Activated CD8-positive, alpha-beta memory T cell treated with anti-CD3 and anti-CD28 coated beads for 1 hour (primary cell): ENCODE measurements at places on chromosomes 7 and 10.

DNA sequence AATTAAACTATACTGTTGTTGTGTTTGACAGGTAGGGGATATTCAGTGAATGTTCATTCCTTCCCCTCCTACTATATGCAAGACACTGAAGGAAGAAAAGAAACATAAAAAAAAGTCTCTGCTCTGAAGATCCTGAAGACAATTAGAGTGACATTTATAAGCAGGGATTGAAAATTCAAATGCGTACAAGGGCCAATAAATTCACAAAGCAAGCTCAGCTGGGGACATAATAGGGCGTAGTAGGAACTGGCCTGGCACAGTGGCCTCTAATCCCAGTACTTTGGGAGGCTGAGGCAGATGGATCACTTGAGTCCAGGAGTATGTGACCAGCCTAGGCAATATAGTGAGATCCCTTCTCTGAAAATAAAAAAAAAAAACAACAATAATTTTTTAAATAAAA, 104.9 kb upstream of the KMT2E start:
- no peak for DNase-seq

DNA sequence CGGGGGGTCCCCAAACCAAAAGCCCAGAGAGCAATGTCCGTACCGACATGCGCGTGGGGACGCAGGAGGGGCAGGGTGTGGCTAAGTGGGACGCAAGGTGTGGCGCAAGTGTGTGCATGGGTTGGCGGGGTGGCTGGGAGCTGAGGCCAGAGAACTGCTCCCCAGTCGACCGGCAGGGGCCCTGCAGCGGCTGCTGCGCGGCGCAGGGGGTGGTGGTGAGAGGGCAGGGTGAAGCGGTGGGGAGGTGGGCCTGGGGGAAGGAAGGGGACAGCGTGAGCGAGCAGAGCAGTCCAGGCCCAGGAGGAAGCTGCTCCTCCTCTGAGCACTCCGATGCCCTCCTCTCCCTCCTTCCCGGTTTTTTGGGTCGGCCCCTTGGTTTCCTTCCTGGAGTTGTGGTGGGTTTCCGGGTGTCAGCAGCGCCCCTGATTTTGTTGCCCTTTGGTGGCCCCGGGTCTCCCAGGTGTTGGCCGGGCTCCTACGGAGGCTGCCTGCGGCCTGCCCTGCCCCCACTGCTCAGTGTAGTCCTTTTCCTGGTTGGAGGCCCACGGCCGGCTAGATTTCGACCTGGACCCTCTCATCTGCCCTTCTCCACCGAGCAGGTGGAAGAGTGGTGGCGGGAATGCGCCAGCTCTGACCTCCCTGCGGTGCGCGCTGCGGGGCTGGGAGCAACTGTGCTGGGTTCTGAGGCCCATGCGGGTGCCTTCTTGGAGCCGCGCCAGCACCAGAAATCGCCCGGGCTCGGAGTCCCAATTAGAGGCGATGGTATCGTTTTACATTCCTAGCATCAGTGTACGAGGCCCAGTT, 40.5 kb upstream of the COMTD1 start:
- no peak for DNase-seq

- DNase-seq = no peak
Measured at GRCh38 chr10:18424200-18424599, 227.2 kb downstream of the NSUN6 start.

- no peak for DNase-seq
Measured at GRCh38 chr10:48639632-48640031, 34.8 kb upstream of the ARHGAP22 start.

DNA sequence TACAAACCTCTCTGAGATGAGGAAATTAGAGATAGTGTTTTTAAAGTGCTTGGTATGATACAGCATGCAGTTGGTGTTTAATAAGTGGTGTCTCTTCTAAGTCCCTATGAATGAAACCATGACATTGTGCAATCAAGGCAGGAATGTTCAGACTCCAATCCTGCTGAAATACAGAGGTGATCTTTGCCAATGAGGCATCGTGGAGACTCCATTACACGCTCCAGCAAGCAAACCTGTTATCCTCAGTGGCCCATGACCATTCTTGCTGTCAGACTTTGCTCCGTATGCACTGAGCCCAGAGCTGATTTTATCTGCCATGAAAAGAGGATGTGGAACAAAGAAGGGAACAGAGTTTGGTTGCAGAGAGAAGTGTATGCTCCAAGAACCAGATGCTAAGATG, 47.3 kb downstream of the CDHR3 start:
- no peak for DNase-seq

DNA sequence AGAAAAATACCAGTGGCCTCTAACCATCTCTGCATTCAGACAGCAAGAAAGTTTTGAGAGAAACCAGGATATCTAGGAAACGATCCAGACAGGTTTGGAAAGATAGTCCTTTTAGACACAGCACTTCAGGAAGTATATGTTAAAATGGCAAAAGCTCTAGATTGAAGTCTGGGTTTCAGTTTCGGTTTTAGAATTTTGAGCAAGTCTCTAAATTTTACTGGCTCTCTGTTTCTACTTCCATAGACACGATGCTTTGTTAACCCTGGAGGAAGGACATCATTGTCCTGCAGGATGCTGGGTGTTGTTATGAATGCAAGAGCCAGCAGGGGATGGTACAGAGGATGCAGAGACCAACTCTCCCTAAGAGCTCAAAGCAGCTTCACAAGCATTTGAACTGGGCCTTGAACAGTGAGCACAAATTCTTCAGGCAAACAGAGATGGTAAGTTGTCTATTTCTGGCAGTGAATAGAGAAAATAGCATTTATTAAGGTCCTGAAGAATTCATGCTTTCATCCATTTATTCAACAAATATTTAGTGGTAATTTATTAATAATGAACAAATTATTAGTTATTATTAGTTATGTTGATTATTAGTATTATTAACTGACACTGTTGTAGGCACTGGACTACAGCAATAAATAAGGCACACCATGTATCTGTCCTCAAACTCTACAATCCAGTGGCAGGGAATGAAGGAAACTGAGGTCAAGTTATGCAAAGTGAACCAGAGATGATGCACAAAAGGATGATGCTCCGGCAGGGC, 152.7 kb upstream of the NRP1 start:
- DNase-seq = no peak

DNA sequence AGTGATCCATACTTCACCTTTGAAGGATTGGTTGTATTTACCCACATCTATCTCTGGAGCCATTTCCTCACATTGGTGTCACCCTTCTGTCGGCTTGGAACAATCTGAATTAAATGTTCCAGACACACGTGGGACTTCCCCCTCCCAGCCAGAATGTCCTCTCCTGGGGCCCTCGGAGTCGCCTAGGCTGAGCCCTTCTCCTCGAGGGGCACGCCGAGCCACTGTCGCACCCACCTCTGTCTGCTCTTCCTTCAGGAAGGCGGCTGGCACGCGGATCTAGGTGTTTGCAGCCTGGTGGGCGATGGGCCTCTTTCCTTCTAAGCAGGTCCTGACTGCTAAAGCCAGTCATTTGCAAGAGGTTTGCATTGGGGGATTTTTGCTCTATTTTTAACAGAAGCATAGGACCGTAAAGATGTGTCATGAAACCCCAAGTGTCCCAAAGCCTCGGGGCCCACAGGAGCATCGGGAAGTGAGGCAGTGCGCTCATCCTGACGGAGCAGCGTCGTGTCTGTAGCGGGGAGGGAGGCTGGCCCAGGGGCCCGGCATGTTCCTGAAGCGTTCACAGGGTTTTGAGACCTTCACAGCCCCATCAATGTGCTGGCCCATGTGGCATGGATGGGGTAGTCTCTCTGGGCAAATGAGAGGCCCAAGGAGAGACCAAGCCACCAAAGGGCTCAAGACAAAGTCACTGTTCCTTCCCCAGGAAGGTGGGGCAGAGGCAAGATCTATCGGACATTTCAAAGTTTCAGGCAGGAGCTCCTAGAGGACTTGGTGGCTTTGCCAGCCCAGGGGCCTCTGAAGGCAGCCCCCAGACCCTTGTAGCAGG, 86.7 kb downstream of the RGS10 start:
- DNase-seq = no peak

GRCh38 chr7:39353615-39354376, 212.4 kb upstream of the YAE1 start:
- no peak for DNase-seq

GRCh38 chr10:71848325-71849275, 2.5 kb downstream of the PSAP start:
- no peak for DNase-seq

DNA sequence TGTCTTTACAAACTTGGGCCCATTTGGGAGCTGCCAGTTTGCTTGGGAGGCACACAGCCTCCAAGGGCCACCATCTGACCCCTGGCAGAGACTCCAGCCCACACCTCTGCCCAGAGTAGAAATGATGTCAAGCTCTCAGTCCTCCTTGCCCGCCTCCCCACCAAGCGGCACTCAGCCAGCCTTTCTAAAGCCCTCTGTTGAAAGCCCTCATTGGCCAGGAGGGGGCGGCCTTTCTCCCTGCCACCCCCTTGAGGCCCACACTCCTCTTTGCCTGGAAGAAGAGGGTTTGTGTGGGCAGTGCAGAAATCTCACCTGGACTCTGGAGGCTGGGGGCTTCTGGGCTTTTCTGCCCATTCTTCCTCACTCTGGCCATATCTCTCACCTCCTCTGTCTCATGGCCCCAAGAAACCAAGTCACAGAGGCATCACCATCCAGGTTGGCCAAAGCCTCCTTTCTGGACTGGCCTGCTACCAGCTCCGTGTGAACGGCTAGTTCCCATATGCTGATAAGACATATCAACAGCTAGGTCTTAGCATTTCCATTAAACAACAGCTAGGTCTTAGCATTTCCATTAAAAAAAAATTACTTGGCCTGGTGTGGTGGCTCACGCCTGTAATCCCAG, 36.1 kb downstream of the UBTD1 start:
- DNase-seq = no peak
